ENCODE measurements at places on chromosomes 2 and 18.

DNA sequence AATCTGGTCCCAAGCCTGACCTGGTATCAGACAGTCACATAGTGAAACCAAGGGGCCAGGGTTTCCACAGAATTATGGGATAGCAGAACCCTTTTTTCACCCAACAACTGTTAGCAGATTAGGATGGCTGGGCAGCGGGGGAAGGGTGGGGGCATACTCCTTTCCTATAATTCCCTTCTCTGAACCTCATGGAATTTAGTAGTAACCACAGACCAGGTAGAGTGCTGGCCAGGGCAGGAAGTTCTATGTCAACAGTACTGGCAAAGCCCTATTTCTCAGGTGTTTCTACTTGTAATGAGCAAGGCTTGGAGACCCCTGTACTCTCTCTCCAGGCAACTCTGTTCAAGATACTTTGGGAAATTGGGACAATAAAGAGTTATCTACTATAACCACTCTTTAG is 174.6 kb downstream of the THADA start:
- no peak for DNase-seq

DNA sequence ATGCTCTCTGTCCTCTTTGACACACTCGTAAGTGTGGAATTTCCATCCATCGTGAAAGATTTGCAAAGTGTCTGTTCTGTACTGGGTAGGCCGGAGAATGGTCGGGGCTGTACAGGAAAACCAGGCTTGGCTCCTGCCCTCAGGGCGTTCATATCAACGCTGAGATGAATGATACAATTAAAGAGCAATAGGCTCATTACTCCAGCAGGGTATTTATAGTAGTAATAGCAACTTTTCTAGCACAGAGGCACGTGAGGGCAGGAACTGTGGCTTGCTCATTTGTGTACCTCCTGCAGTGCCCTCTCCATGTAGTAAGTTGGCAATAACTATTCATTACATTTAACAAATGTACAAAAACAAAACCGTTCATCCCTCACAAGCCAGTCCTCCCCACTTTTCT is 5.3 kb upstream of the NCK2 start:
- DNase-seq: no peak

GRCh38 chr2:203706403-203706802 is at the start of gene CD28:
Gene CD28, plus strand, starts transcription at chr2:203706639. Its CDS starts 58 bp downstream, at chr2:203706697.
- DNase-seq: peak; percentile 88

GRCh38 chr2:181916726-181917718 is 25.5 kb downstream of the ITPRID2 start:
- no peak for DNase-seq

DNA sequence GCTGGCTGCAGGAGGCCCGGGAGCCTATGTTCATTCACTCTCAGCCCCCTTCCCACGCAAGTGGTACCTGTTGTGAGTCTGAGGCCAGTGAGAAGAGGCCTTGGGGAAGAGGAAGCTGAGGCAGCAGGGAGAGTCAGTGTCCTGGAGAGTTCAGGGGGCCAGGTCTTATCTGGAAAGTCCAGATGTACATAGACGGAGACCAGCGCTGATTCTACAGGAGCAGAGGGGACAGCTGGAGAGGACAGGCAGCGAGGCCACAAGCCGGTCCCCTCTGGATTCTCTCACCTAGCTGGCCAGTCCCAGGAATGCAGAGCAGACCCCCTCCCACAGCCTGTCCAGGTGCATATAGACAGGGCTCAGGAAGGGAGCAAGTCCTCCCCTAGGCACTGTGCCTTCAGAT is 29.1 kb upstream of the SELENOI start:
- DNase-seq: no peak

DNA sequence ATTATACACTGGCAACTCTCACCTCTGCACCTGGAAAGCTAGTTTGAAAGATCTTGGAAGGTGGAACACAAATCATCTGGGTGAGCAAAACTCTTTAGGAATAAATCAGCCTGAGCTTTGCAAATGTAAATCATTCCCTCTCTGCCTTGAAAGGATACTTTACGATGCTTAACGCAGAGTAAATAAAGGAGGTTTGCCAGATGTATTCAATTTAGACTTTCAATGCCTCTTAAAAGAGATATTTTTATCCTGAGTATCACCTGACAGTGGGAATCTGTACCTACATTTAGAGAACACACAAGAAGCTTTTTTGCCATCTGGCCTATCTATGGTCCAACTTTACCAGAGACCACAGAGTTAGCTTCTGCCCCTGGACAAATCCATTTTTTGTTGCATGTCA is 983.2 kb upstream of the CDH2 start:
- DNase-seq: no peak
